ENCODE measurements at places on chromosomes 1 and 21.

DNA sequence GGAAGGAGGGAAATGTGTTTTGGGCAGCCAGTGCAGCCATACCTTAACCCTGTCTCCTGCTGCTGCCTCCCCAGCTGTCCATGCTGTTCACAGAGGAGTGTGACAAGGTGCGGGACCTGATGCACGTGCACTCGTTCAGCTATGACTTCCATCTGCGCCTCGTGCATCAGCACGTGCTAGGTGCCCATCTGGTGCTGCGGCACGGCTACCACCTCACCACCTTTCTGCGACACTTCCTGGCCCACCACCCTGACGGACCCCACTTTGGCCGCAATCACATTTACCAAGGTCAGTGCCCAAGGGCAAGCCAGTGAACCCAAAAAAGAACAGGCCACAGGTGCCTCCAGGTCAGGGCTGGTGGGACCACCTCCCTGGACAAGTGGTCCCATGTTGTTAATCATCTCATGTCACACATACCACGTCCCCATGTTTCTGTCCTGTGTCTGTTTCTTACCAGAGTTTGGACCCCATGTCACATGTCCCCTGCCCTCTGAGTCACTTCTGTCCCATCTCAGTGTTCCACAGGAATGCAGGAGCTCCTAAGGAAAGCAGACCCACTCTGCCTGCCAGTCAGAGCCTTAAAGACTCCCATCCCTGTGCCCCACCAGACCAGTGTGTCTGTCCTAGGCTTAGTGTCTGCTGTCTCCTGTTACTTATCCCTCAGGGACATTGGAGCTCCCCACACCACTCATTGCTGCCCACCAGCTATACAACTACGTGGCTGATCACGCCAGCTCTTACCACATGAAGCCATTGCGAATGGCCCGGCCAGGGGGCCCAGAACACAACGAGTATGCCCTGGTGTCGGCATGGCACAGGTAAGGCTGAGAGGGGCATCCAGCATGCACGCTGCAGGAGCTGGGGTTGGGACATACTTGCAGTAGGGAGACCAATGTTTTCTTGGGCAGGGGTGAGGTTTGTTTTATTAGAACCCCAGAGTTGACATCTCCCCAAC lies 6.6 kb downstream of the HYI start:
- DNase-seq: no peak

DNA sequence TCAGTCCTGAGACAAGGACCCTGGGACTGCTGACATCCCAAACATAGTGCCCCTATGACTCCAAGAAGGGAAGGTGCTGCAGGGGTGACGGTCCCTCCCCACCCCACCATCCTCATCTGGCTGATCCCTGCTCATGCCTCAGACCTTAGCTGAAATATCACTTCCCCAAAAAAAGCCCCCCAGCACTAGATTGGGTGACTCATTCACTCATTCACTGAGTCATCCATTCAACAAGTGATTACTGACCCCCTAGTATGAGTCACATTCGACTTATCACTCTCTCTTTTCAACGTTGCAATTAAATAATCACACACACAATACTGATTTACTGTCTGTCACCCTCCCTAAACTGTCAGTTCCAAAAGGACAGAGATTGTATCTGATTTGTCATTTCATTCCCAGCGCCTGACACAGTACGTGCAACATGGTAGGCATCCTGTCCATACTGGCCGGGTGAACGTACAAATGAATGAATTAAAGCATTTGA lies 48.6 kb downstream of the HIVEP3 start:
- no peak for DNase-seq

- no peak for DNase-seq
Observed at GRCh38 chr1:242842094-242842493, 317.6 kb upstream of the PLD5 start.

GRCh38 chr1:228228601-228229074 lies 20.8 kb downstream of the OBSCN start:
- no peak for DNase-seq

DNA sequence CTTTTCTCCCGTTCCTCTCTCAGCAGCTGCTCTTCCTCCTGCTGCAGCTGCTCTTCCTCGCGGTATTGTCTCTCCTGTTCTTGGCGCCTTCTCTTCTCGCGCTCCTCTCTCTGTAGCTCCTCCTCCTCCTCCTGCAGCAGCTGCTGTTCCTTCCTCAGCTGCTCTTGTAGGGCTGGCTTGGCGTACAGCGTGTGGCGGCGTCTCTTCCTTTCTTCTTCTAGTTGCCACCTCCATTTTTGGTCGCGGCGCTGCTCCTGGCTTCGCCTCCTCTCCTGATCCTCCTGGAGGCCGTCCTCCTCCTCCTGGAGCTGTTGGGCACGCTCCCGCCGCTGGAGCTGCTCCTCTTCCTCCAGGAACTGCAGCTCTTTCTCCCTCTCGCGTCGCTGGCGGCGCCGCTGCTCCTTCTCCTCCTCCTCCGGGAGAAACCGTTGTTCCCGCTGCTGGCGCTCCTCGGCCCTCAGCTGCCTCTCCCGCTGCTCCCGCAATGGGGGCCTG lies 4.8 kb downstream of the TCHH start:
- no peak for DNase-seq

- DNase-seq: no peak
Observed at GRCh38 chr1:2534687-2535441, 4.8 kb upstream of the HES5 start.

DNA sequence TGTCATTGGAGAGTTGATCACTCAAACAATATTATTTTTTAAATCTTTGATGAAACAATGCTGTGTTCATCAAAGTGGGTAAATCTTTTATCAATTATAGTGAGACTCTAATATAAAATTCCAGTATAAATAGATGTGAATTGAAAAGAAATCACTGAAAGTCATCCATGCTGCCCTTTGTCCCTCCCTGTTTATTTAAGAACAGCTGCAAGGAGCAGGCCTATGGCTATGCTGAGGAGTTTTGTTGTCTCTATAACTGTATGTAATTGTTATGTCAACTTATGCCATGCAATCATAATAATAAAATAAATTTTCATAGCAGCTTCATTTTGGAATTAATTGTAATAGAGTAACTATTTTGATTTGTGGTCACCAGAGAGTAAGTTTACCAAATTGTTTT lies 1272.4 kb upstream of the ADGRL4 start:
- DNase-seq: no peak

DNA sequence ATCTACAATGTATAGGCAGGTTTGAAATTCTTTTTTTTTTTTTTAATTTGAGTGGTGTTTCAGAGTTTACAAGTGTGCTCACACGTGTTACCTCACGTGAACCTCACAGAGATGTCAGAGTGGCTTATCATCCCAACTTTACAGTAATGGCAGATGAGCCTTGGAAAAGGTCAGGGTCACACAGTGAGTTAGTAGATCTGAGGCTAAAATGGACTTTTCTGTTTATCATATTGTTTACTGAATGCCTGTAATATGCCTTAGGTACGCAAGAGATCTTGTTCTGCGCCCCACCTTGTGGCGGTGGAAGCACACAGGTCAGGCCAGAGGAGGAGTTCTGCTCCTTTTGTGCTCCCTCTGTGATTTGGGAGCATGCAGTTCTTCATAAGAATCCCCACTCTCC lies 80.0 kb downstream of the DYRK1A start:
- DNase-seq: no peak

GRCh38 chr1:23790696-23791515 lies at the start of gene LYPLA2:
TSS of gene LYPLA2 (plus strand) at chr1:23791145. CDS start at chr1:23792683, 1,538 bp downstream.
- DNase-seq: peak; percentile 74

DNA sequence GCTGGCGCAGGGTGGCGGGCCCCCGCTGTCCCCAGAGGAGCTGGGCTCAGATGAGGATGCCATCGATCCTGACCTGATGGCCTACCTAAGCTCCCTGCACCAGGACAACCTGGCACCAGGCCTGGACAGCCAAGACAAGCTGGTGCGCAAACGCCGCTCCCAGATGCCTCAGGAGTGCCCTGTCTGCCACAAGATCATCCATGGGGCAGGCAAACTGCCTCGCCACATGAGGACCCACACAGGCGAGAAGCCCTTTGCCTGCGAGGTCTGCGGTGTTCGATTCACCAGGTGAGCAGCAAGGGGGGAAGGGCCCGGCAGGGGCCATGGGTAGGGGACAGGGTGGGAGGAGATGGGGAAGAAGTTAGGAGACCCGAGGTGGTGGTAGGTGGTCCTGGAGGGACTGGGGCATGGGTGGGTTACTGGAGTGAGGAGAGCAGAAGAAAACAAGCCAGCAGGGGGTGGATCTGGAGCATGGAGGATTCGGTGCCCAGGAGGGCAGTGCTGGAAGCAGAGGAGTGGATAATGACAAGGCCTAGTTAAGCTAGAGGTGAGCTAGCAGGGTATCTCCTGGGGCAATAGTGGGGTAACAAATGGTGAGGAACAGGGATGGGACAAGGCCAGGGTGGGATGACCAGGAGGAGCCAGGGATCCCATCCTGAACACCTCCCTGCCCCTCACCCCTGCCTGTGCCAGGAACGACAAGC lies 13.1 kb downstream of the ZBTB7B start:
- no peak for DNase-seq

- DNase-seq: no peak
Observed at GRCh38 chr21:37917612-37918011, 1.4 kb upstream of the KCNJ6 start.

GRCh38 chr1:19076841-19077616 lies 120.6 kb upstream of the IFFO2 start:
- DNase-seq: no peak

GRCh38 chr21:46092026-46092764 lies 5.7 kb upstream of the COL6A2 start:
- no peak for DNase-seq

DNA sequence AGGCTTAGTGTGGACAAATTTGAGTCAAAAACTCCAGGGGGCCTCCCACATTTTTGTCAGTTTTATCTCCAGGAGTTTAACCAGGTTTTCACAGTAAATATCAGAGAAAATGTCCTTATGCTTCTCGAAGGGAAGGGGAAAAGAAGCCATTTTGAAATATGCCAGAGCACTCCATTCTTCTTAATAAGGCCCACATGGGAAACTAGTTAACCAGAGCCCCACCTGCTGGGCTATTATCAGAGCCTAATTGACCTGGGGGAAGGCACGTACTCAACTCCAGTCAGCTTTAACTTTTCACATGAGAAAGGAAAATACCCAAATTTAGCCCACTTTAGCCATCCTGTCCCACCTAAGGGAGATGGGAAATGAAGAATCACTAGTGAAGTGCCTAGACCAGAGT lies 296.3 kb downstream of the PTBP2 start:
- DNase-seq: no peak

DNA sequence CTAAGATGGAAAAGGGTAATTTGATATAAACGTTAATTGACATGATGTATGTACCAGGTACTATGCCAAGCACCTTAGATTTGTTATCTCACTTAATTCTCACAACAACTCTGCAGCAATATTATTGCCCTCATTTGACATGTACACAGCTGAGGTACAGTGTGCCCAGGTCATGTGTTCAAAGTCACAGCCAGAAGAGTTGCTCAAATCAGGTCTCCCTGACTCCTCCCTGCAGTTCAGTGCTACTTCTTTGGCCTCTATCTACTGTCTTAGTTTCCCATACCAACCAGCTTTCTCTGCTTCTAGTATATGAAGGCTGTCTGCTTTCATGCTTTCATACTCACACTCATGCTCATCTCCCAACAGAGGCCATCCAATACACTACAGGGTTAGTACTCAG lies 15.1 kb downstream of the TBX15 start:
- no peak for DNase-seq

DNA sequence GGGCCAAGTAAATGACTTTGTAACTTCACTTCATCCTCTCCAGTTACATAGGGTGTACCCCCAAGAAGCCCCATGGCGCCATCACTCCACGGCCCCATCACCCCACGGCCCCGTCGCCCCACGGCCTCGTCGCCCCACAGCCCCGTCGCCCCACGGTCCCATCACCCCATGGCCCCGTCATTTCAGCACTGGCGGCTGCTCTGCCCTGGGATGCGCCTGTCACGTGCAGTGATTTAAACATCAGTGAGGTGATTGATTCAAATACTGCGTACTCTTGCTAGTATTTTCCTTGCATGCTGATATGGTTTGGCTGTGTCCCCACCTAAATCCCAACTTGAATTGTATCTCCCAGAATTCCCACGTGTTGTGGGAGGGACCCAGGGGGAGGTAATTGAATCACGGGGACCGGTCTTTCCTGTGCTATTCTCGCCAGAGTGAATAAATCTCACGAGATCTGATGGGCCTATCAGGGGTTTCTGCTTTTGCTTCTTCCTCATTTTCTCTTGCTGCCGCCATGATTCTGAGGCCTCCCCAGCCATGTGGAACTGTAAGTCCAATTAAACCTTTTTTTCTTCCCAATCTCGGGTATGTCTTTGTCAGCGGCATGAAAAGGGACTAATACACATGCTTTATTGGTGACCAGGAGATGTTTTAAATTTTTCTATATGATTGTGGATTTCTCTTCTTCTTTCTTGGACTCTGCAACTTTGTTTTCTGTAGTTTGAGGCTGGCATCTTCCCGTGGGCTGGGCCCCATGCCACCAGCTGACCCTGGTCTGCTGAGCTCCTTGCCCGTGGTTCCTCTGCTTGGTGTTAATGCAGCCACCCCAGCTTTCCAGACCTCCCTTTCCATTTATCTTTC lies 50.1 kb upstream of the PCBP3 start:
- no peak for DNase-seq

- DNase-seq: peak; percentile 58
Observed at GRCh38 chr1:109490029-109490933, 3.6 kb upstream of the CYB561D1 start.

GRCh38 chr21:42386034-42386591 lies 9.7 kb downstream of the TMPRSS3 start:
- DNase-seq: no peak

DNA sequence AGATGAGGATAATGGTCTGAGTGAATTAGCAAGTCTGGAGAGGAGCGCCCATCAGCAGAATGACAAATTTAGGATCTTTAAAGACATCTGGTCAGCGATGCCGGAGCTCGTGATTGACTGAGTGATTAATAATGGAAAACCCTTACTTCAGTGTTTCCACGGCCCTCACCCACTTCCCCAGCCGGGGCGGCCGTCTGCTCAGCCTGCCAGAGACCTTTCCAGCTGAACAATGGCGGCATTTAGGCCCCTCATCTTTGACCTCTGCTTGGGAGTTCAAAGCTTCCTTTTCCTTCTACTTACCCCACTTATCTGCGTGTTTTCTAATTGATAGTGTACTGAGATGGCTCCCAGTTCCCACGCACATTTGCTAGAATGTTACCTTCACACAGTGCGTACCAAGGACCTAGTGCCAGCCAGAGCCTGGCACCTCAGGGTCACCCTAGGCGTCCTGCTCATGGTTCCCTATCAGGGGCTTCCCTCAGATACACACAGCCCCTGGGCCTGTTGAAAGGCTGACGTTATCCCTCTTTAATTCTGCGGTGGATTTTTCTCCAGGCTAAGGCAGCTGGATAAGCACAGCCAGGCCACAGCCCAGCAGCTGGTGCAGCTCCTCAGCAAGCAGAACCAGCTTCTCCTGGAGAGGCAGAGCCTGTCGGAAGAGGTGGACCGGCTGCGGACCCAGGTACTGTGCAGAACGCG lies 232.8 kb downstream of the SDCCAG8 start:
- no peak for DNase-seq

DNA sequence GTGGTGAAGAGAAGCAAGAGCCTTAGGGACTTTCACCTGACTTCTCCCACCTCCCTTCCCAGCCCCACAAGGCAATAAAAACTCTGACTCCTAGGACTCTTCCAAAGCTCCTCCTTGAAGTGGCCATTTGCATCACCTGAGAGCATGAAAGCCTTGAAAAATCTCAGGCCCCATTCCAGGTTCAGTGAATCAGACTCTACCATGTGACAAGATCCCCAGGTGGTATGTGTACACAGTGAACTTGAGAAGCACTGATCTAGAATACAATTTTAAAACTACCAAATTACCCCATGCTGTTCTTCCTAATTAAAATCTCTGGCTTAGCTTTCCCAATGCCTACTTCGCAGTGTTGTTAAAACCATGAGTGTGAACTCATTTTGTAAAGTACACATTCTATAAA lies 195.1 kb upstream of the SAMSN1 start:
- no peak for DNase-seq

Measured in activated CD4-positive, alpha-beta T cell treated with anti-CD3 and anti-CD28 coated beads for 24 hours (primary cell).